Stimulated activated CD8-positive, alpha-beta memory T cell treated with anti-CD3 and anti-CD28 coated beads, Interleukin-7, amount 100 ng/mL, for 1 hour (primary cell): ENCODE measurements at places on chromosomes 3 and 15.

GRCh38 chr15:89034305-89034704, 54.0 kb upstream of the ABHD2 start:
- no peak for DNase-seq

DNA sequence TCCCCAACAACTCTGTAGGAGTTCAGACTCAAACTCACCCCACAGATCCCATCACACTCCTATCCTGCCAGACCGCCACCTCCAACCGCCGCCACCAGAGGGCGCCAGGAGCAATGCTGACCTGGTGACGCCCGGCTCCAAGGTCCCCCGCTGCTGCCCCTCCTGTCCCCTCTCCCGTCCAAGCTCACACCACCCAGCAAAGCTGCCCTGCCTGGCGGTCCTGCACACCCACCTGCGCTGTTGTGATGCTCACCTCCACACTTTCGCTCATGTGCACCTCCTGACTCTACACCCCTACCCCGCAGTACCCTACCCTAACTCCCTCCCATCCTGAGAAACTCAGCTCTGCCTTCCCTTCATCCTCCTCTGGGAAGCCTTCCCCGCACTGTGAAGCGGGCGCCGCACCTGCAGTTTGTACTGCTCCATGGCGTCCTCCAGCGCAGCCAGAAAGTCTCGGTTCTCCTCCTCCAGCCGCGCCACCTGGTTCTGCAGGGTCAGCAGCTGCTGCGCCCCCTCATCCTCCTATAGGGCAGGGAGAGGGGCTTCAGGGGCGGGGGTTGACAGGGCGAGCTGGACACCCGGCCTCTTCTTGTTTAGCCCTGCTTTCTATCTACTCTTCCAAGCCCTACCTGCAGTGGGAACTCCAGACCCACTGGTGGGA, 7.9 kb downstream of the KIF7 start:
- peak; percentile 25 for DNase-seq

- no peak for DNase-seq
Observed at GRCh38 chr15:53307952-53308624, 451.4 kb downstream of the WDR72 start.

GRCh38 chr3:85475346-85475745, 516.6 kb downstream of the CADM2 start:
- no peak for DNase-seq

GRCh38 chr3:196220587-196220986, 4.3 kb downstream of the SLC51A start:
- no peak for DNase-seq

DNA sequence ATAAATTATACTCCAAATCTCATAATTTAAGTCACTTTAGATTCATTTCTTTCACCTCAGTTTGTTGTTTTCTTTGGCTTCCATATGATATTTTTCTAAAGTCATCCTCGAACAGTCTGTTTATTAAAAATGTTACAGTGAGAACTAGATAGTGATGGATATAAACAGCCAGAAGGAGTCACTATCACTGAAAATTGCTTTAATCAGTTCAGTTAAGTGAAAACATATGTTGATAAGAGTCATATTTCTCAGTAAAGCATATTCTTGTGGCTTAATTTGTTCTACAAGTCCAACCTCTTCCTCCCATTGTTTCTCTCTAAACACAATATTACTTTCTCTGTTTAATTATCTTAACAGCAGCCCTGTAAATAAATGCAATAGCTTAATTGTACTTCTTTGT, 427.5 kb upstream of the ALCAM start:
- no peak for DNase-seq

GRCh38 chr3:39907981-39908380, 98.6 kb downstream of the MYRIP start:
- no peak for DNase-seq

- no peak for DNase-seq
Observed at GRCh38 chr3:152209060-152209459, 59.7 kb upstream of the MBNL1 start.

- DNase-seq, result no peak
Observed at GRCh38 chr3:129644836-129645235, 38.4 kb upstream of the PLXND1 start.

DNA sequence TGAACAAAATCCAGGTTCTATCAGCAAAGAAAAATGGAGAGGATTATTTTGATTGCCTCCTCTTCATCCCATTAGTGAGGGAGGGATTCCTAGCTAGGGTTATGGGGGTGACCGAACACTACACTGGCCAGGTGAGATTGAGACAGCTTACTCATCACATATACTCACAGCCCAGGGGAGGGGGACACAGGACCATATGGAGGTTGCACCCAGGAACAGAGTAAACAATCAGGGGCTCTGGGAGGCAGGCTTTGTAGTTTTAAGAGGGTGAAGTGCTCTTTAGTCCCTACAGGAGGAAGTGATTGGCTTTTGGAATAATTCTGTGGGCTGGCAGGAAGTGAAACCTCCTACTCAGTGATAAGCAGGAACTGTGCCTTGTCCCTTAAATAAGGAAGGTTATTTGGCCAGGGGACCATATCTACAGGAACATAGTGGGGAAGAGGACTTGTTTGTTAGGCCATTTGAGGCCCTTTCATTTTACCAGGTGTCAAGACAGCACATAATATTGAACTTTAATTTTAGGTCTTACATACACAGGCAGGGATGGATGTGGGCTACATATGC, 17.5 kb upstream of the KCTD6 start:
- no peak for DNase-seq
